ENCODE measurements at places on chromosomes 6 and 20.

- DNase-seq, result no peak
Measured at GRCh38 chr20:48691523-48691922, 136.3 kb downstream of the PREX1 start.

- DNase-seq, result no peak
Measured at GRCh38 chr6:153618371-153619322, 420.4 kb upstream of the OPRM1 start.

GRCh38 chr6:136230219-136230853 lies 19.8 kb downstream of the MTFR2 start:
- no peak for DNase-seq

- DNase-seq, result no peak
Measured at GRCh38 chr20:37971561-37972127, 61.6 kb downstream of the TTI1 start.

DNA sequence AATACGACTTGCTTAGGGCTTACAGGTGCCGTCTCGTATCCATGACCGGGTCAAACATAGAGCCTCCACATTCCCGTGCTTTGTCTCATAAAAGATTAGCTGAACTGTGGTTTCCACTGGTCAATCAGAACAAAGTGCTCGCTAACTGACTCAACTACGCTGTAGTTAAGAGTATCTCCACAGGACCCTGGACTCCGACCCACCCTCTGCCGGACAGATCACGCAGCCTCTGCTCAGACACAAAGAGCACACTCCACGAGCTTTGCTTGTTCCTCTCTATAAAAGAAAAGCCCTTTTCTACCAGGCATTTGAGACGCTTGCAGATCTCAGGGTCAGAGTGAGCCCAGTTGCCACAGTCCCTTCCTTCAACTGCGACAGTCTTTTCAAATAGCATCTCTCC lies 298.7 kb upstream of the CDH4 start:
- no peak for DNase-seq

GRCh38 chr6:75563032-75563431 lies 38.6 kb upstream of the SENP6 start:
- peak; percentile 28 for DNase-seq

GRCh38 chr20:49245921-49246740 lies 26.9 kb downstream of the DDX27 start:
- DNase-seq, result peak; percentile 62
